GM20000 (cell line): ENCODE measurements at places on chromosomes 5 and 9.

DNA sequence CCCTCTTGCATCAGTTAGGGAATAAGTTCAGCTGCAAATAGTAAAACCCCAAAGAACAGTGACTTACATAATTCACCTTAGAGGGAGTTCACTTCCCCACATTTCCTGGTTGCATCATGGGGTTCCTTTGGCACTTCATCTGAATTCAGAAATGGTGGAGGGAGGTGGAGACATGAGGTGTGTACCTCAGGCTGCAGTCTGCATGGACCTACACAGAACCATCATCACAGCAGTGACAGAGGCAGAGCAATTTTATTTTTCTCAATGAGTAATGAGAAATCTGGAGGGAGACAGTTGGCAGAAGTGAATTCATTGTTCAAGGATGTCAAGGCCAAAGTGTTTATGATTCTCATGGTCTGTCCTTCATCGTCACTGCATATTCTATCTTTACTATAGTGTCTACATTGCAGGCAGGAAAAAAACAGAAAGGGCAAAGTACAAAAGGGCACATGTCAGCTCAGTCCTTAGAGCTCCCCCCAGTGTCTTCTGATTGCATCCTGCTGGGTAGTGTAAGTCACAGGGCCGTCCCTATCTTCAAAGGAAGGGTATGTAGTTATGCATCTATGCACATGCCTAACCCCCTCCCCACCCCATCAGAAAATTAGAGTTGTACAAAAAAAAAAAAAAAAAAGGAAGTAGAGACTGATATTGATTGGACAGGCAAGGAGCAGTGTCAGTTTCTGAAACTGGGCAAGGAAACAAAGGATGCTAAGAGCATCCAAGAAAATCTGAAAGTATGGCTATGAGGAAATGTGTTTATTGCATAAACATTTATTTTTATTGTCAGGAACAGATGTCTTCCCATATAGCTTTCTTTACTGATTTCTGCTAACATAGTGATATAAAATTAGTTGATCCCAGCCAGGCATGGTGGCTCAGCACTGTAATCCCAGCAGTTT is 132.7 kb upstream of the APC start:
- peak; percentile 26 for DNase-seq

DNA sequence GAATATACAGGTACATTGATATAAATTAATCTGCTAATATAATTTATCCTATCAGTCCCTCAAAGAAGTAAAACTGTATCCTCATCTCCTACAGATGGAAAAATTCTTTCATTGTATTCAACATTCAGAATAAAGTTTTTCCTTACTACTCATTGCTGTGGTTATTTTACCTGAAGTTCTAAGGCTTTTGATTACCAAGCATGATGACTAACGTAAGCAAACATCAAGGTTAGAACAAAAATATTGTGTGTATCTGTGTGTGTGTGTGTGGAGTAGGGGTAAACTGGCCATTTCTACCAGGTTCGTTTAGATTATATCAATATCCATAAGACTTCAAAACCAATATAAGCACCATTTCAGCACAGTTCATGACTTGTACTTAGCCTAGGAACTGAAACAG is 560.7 kb upstream of the TRPC7 start:
- no peak for DNase-seq

GRCh38 chr5:95382801-95383200 is 8.4 kb upstream of the FAM81B start:
- no peak for DNase-seq

DNA sequence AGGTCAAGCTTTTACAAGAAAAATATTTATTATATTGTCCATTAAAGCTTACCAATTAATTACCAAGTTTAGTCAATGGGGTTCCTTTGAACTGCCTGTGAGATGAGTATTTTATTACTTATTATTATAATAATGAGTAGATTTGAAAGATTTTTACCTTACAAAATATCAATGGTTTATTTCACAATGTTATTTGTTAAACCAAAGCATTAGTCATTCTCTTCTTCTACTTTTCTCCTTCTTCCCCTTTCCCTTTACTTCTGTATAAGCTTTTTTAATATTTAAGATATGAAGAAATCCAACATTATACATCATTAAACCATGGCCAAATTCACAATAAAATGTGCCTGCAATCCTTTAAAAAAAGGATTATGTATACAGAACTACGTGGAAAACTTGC is 369.5 kb downstream of the ARL15 start:
- DNase-seq: no peak

DNA sequence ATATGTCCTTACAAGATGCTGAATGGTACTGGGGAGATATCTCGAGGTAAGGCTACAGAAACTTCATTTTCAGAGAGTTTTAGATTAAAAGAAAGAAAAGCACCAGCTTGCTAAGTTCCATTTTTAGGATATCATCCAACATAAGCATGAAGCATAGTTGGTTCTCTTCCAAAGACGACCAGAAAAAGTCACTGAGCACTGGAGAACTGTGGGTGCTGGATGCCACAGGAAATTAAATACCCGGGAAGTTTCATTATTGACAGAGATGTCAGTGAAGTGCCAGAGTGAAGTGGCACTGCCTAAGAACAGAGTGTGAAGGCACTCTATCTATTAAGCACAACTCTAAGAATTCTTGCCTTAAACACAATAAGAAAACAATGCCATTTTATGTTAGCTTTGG is 76.8 kb downstream of the PIK3R1 start:
- no peak for DNase-seq

- no peak for DNase-seq
Measured at GRCh38 chr5:177524941-177525655, 8.3 kb upstream of the DDX41 start.

DNA sequence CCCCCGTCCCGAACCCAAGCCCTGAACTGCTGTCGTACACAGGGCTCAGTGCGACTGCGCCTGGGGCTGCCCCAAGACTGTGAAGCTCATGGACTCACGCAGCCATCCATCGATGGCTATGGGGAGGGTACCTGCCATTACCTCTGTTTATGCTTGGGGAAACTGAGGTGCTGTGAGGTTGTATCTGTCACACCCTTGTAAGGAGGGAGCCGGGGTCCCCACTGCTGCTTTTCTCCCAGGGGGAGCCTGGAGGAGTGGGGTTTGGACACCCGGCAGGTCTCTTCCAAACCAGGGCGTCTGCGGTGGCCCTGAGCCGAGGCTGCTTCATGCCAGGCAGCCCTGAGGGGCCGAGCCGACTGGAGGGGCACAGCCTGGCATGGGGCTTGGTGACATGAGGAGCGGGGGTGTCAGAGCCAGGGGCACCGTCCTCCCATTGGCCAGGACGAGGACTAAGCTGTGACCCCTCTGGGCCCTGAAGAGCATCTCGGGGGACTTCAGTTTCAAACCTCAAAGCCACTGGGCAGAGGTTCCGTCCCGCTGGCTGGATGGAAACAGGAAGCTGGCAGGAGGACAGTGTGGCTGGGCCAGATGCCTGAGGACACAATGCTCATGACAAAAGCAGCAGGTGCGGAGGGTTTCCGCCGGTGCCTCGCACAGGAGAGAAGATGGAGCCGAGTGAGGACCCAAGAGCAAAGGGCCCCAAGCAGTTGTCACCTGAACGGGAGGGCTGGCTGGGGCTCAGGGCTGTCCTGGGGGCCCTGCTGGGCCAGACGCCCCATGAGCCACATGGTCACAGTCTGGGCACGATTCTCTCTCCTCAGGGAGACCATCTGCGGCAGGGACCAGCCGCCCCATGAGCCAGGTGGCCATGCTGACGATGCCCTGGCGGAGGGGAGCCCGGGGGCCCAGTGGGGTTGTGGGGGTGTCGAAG is 54.4 kb upstream of the EXOC3 start:
- DNase-seq: peak; percentile 24

DNA sequence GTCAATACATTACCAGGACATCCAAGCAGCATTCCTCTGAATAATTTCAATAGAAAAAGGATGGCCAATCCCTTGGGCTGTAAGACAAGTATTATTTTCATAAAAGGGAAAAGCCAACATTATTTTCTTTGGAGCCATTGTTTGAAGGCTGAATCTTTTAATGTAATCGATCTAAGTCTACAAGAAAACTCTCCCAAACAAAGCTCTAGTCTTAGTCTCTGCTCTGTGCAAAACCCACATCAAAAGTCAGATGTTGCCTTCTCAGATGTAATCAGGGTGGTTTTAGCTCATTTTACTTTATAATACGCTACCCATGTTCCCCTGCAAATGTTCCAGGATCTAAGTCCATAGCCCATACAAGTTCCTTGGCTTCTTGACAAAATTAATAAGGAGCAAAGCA is 325.6 kb downstream of the TRPM3 start:
- no peak for DNase-seq

GRCh38 chr5:168851902-168852321 is 272.7 kb upstream of the PANK3 start:
- no peak for DNase-seq

GRCh38 chr5:68130253-68130652 is 85.3 kb upstream of the PIK3R1 start:
- DNase-seq: no peak

DNA sequence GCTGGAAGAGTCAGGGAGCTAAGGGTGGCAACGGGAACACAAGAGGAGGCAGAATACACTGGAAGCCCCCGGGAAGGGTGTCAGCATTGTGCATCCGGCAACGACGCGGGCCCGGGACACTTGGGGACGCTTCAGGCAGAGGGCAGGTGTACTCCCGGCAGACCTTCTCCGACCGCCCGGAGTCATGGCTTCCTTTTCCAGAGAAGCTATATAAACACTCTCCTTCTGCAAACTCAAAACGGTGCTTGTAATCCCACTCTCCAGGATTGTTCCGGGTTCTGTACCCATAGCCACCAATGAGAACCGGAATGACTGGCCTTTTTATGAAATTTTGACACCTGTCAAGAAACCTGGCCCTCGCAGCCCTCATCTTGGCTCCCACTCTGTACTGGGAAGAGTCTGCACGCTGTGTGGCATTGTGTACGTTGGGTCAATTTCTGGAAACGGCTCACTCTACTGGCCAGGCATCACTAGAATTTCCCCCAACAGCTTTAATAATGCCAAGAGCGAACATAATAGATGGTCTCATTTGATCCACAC is 462 bp upstream of the MCC start:
- no peak for DNase-seq

DNA sequence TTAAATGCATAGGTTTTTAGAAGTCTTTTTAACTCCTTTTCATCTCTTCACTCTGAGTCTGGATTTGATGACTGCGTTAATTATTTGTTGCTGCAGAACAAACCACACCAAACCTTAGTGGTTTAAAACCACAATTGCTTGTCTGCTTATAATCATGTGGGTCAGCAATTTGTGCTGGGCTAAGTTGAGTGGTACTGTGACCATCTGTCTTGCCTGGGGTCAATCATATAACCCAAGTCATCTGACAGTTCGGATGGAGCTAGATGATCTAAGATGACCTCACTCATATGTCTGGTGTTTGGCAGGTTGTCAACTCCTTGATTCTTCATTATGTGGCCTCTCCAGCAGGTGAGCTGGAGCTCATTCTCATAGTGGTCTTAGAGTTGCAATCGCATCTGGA is 219.1 kb upstream of the ELAVL2 start:
- no peak for DNase-seq

DNA sequence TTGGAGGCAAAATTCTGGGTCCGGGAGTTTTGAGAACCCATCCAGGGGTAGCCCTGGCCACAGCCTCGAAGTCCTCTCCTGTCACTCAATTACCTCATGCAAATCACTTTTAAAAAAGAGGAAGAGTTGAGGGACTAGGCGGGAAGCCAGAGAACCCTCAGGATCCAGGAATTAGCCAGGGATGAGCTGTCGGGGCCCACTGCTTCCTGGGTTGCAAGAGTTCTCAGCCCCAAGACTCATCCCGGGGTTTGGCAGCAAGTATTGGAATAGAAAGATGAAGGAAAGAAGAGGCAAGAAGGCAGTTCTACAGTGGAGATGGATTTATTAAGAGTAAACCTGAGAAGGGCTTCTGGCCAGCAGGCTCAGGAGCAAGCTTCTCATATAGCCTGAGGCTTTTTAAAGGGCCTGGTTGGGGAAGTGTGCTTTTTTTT is 25.6 kb downstream of the C9orf50 start:
- no peak for DNase-seq

- no peak for DNase-seq
Measured at GRCh38 chr5:167348251-167348926, 943.1 kb upstream of the WWC1 start.

DNA sequence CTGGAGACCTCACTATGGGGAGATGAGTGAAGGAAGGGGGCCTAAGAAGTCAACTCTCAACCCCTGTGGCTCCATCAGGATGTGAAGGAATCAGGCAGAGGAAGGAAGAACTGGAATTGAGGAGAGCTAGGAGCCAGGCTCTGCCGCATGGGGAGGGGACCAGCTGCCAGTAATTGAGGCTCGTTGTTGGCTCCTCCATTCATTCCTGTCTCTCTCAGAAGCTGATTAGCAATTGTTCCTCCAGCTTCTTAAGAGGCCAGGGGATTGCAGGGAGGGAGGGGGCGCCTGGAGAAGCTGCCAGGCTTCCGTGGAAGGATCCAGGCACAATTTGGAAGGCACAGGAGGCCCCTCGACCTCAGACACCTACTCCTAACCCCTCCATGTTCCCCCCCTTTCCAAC is 20.5 kb upstream of the TTLL11 start:
- DNase-seq: no peak
